ENCODE measurements at places on chromosomes 12 and 14.

GRCh38 chr14:54675236-54676128 is 108.6 kb downstream of the SAMD4A start:
- DNase-seq, result no peak

DNA sequence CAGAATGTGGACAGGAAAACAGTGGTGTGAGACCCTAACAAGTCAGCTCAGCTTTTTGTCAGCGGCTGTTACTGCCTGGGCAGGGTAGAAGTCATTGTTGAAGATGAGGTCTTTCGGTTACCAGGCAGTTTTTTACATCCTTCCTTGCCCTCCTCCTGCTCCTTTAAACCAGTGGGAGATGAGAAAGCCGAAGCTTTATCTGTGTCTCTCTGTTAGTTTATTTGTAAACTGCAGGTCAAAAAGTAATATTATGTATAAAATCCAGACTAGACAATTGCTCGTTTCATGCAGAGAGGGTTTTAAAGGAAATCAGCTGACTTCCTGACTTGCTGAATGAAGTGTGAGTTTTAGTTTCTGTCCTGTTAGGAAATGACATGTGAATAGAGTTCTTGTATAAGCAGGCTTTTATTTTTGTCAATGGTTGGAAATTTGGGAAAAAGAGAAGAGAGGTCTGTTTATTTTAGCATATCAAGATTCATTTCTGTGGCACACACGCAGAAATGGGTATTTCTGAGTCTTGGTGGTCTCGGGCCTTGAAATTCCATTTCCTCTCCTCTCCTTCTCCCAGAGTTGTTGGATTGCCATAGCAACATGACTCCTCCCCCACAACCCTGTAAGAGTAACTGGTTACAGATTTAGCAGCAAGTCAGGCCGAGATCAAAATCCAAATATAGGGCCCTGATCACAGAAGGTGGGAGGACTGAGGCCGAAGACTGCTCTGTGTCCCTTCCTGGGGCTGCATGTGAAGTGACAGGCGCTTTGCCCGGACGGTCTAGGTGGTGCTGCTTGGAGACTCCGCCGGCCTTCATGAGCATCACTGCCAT is 60.8 kb downstream of the SAMD4A start:
- no peak for DNase-seq

DNA sequence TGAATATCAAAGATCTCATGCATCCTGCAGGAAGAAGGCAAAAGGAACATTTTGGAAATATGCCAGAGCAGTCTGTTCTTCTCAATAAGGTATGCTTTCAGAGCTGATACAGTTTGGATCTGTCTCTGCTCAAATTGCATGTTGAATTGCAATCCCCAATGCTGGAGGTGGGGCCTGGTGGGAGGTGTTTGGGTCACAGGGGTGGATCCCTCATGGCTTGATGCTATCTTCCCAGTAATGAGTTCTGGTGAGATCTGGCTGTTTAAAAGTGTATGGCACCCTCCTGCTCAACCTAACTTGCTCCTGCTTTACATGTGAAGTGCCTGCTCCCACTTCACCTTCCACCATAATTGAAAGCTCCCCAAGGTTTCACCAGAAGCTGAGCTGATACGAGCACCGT is 76.6 kb downstream of the RIN3 start:
- DNase-seq, result no peak

DNA sequence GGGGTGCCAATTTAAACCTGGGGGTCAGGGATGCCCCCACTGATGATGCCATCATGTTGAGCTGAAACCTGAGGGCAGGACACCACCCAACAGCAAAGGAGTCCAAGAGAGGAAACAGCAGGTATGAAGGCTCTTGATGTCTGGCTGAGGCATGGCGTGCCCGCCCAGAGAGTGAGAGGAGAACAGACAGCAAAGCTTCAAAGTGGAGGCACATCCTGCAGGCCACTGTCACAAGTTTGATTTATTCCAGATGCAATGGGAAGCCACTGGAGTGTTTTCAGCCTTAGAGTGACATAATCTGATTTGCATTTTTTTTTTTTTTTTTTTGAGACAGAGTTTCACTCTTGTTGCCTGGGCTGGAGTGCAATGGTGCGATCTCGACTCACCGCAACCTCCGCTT is 34.8 kb downstream of the IRF2BPL start:
- no peak for DNase-seq

DNA sequence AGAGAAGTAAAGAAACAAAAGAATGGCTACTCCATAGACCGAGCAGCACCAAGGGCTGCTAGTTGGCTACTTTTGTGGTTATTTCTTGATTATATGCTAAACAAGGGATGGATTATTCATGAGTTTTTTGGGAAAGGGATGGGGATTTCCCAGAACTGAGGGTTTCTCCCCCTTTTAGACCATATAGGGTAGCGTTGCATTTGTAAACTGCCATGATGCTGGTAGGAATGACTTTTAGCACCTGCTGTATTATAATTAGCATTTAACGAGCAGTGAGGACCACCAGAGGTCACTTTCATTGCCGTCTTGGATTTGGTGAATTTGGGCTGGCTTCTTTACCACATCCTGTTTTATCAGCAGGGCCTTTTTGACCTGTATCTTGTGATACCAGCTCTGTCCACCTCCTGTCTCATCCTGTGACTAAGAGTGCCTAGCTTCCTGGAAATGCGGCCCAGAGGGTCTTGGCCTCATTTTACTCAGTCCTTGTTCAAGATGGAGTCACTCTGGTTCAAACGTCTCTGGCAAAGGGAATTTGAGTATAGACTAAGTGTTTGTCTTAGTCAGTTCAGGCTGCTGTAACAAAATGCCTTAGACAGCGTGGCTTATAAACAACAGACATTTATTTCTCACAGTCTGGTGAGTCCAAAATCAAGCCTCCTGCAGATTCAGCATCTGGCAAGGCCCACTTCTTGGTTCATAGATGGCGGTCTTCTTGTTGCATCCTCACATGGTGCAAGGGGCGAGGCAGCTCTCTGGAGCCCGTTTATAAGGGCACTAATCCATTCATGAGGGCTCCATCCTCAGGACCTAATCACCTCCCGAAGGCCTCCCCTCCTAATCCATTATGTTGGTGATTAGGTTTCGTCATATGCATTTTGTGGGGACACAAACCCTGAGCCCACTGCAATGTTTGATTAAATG is 348.3 kb upstream of the SFSWAP start:
- DNase-seq, result no peak

- no peak for DNase-seq
These were observed 12.5 kb downstream of the TAS2R13 start for GRCh38 chr12:10896854-10897253.

- no peak for DNase-seq
These were observed 130.9 kb upstream of the PLEKHA5 start for GRCh38 chr12:18998343-18999261.

DNA sequence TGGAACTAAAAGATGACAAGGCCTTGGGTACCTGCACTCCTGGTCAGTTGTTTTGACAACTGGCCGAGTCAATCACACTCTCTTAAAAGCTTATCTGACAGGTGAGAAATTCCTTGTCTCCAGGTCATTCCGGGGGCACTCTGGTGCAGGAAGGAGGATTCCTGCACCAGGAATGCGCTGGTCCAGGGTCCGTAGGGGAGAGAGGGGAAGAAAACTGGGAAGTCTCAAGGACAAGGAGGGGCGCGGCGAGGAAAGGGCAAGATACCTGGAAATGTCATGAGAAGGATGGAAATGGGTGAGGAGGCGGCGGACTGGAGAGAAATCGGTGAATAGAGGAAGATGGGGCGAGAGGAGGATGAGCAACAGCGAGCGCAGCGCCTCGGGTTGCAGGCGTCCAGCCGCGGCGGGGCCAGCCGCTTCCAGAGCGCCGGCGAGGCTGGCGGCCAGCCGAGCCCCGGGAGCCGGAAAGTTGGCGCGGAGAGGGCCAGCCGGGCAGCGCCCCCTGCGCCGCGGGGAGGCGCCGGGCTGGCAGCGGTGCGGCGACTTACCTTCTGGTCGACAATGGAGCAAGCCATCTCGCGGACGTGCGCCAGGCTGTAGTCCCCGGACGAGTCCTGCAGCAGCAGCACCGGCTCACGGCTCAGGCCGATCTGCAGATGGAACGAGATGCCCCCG is 809 bp downstream of the PRKD1 start:
- DNase-seq, result no peak

- no peak for DNase-seq
These were observed 29.9 kb upstream of the DDHD1 start for GRCh38 chr14:53183056-53183455.

DNA sequence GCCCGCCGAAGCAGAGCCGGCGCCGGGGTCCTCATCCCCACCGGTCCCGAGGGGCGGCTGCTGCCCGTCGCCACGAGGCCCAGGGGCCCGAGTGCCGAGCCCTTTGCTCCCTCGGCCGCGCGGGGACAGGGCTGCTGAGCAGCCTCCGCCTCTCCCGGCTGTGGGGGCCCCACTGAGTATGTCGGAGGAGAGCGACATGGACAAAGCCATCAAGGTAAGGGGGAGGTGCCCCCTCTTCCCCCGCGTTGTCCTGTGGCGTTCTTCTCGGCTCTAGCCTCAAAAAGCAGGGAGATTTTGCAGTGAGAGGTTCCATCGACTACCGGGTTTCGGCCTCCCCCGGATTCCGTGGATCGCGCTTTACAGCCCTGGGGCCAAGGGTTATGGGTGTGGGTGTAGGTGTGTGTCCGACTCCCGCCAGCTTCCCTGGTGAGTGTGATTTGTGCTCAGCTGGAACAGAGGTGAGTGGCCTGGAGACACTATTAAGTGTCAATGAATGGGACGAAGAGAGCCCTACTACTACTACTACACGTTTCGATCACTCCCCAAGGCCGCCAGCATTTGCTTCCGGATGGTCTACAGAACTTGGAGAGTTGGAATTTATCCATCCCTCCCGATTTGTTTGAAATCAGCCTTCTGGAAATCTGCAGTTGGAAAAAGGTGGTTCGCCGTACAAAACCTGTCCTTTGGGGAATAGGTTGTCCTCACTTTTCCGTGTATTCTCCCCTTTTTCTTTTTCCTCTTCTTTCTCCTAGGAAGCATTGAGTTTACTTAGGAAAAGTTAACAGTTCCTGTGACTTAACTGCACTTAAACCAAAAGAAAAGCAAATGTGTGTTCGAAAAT is 748 bp downstream of the MAPKAPK5 start:
- no peak for DNase-seq

- no peak for DNase-seq
These were observed 42.2 kb downstream of the PPFIBP1 start for GRCh38 chr12:27566159-27566558.

DNA sequence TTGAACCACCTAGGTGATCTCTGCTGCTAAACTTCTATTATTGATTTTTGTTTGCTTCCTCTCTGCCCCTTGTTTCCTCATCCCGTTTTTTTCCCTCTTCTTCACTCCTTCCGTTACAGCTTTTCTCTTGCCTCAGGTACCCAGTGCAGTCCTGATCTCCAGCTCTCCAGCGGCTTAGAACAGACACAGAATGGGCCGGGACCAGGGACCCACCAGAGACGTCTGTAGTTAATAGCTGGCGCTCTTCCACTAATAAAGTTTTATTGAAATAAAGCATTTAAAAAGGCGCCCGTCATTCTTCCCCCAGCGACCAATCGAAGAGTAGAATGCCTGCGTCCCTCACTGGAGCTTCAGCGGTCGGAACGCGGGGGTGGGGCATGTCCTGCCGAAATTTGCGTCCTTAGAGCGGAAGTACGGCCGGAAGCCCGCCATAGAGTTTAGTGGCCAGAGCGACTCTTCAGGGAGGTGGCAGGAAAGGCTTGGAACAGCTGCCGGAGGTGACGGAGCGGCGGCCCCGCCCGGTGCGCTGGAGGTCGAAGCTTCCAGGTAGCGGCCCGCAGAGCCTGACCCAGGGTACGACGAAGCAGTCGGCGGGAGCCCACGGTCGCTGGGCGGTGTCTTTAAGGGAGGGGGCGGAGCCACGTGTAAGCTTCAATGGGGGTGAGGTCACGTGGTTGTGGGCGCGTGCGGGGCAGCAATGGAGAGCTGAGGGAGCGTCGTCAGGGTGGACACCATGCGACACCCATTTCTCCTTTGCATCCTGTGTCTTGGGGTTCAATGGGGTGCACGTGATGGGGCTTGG is at the start of gene COPS7A:
COPS7A (plus strand) TSS at position 440 of the 802 bp plus-strand sequence. CDS start 611 bp downstream, outside the sequence.
- DNase-seq, result peak; percentile 99

DNA sequence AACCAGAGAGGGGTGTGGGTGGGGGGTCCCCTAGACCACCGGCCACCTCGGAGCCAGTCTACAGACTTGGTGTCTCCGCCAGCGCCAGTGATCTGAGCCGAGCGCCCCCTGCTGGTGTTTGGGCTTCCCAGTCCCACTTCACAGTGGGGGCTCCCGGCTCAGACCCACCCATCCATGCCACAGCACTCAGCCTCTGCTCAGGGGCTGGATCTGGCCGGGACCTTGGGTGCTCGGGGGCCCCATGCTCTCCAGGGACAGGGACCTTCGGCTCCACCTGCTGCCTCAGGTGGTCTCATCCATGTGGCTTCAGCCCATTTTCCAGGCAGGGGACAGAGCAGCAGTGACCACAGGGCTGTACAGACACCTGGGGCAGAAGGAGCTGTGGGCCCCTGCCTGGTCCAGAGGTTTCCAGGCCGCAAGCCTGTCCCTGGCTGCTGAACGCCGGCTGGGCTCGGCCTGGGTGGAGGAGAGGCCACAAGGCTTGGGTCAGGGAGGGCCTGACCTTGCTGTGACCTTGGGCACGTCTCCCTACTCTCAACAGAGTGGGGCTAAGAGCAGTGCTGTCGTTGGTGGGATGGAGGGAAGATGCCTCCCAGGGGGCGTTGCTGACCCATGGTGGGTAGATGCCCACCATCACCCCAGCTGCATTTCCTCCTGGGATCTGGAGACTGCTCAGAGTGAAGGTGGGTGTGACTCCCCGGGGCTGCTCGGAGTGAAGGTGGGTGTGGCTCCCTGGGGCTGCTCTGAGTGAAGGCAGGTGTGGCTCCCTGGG is 86.3 kb downstream of the KIF26A start:
- DNase-seq, result no peak

GRCh38 chr14:81031488-81031887 is 76.1 kb downstream of the TSHR start:
- peak; percentile 27 for DNase-seq

- DNase-seq, result no peak
These were observed 422.4 kb upstream of the OR4E1 start for GRCh38 chr14:22095860-22096513.

GRCh38 chr12:14540801-14541462 is 26.8 kb downstream of the PLBD1 start:
- no peak for DNase-seq

DNA sequence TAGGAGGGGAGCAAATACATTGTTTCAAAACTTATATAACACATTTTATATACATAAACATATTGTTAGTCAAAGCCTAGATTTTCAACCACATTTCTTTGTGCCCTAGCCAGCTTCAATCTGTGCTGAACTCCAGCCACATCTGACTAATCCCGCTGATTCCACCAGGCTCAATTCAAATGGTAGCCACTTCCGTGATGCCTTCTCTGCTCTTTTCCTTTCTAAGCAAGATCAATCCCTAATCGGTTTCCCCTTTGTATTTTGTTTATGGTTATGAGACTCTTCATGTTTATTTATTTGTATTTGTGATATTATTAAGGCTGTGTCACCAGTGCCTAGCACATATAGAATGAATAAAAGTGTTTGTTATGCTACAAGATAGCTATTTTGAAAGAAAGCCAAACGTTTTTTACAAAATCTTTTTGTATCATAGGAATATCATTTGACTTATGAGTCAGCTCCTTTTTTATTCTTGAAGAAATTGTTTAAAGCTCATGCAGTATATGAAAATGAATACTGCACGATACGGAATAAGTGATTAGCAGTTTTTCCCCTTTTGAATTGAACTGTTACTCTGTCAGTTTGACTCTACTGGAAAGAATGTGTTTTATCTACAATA is 110.2 kb downstream of the PLEKHA5 start:
- no peak for DNase-seq

- no peak for DNase-seq
These were observed 705.1 kb downstream of the MED13L start for GRCh38 chr12:115572440-115572839.
